ENCODE measurements at places on chromosomes 13 and 19. TPM values are rescaled to one million over a fixed set of nuclear protein-coding genes. Genes with fewer than 3 reads are reported as not detected.

Gene CGB8
- total RNA-seq = not detected

Gene FFAR1
- total RNA-seq = not detected

Gene ABHD8
- total RNA-seq = 19.7 TPM

Gene PRSS57
- total RNA-seq = not detected

Gene IL12RB1
- not detected for total RNA-seq

Gene ALG5
- total RNA-seq = 20.7 TPM

Gene PRR22
- 0.94 TPM for total RNA-seq

Gene PEAK3
- not detected for total RNA-seq

All from parietal lobe (tissue), 2 donors.